ENCODE measurements at places on chromosomes 3 and 15.

GRCh38 chr3:163011596-163011995, 1515.0 kb downstream of the OTOL1 start:
- no peak for DNase-seq

- peak; percentile 70 for DNase-seq
These were observed 6.9 kb downstream of the PLXND1 start for GRCh38 chr3:129599607-129600006.

GRCh38 chr3:184760337-184761074, 48.6 kb upstream of the MAGEF1 start:
- no peak for DNase-seq

GRCh38 chr3:59698091-59698490, 648.3 kb upstream of the CFAP20DC start:
- no peak for DNase-seq

- DNase-seq, result no peak
These were observed 151.3 kb downstream of the NR1I2 start for GRCh38 chr3:119933207-119933606.
